NCI-H524 treated with DMSO at 0.1 percent for 48 hours (cell line): ENCODE measurements at places on chromosomes 6 and 20.

- DNase-seq = no peak
These were observed 481.5 kb upstream of the HSF2 start for GRCh38 chr6:121917834-121918559.

- DNase-seq = no peak
These were observed at the start of gene TAP2 for GRCh38 chr6:32838114-32838958. TSS of gene TAP2 (minus strand) at chr6:32838739. CDS start at chr6:32838233, 506 bp downstream.

GRCh38 chr6:161772176-161772575, 498.3 kb upstream of the AGPAT4 start:
- no peak for DNase-seq

DNA sequence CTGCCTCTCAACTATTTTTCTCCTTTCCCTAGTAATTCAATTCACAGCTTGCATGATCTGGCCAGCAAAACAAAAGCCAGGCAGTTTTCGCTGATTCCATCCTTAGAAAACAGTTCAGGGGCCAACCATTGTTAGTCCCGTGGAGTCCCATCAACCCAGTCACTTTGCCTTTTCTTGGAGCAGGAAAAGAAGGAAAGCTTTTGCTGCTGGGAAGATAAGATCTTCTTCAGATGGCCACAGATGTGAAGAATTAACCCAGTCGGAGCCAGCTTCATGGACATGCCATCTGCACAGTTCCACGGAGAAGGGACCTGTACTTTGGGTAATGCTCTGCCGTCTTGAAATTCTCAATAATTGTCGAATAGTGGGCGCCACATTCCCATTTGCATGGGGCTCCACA, 76.9 kb upstream of the TSHZ2 start:
- no peak for DNase-seq

GRCh38 chr6:118750143-118750542, 98.8 kb upstream of the CEP85L start:
- DNase-seq = peak; percentile 53

- DNase-seq = no peak
These were observed 7.1 kb downstream of the PAX1 start for GRCh38 chr20:21712443-21713059.

DNA sequence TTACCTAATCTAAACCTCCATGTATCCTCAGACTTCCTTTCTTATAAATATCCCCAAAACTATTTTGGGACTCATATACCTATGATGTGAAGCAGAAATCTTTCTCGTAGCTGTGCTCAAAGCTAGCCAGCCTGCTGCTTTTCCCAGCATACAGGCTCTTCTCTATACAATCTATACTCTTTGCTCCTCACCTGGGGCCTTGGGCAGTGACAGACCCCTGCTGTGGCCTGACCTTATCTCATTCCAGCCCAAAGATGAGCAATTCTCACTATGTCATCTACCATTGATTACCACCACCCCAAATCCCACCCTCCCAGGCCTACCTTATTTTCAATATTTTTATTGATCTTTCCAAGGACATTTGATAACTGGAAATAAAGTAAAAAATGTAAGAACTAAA, 83.2 kb upstream of the FBXL4 start:
- DNase-seq = no peak
